ENCODE measurements at places on chromosomes 7 and 10.

GRCh38 chr10:5904227-5904626 lies 14.2 kb downstream of the FBH1 start:
- DNase-seq = no peak

GRCh38 chr7:87850836-87851593 lies 25.1 kb downstream of the SLC25A40 start:
- no peak for DNase-seq

- DNase-seq = no peak
Measured at GRCh38 chr7:32228601-32229000, 158.4 kb upstream of the PDE1C start.

- DNase-seq = no peak
Measured at GRCh38 chr7:66617295-66617694, 11.4 kb upstream of the KCTD7 start.

DNA sequence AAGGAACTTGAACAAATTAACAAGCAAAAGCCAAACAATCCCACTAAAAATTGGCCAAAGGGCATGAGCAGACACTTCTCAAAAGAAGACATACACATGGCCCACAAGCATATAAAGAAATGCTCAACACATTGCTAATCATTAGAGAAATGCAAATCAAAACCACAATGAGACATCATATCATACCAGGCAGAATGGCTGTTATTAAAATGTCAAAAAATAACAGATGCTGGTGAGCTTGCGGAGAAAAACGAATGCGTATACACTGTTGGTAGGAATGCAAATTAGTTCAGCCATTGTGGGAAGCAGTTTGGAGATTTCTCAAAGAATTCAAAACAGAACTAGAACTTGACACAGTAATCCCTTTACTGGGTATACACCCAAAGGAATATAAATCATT lies 311.7 kb upstream of the HPS1 start:
- no peak for DNase-seq

DNA sequence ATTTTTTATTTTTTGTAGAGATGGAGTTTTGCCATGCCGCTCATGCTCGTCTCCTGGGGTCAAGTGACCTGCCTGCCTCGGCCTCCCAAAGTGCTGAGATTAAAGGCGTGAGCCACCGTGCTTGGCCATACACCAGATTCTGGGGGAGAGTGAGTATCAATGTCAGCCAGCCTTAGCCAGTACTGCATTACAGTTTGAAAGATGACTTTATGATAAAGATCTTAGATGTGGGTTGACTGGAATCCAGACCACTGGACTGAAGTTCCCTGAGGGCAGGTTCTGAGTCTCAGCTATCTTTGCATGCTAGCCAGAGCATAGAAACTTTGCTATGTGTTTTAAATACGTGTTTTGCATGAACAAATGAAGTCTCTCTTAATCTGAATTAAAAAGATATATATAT lies 117.2 kb upstream of the EFCAB10 start:
- no peak for DNase-seq

DNA sequence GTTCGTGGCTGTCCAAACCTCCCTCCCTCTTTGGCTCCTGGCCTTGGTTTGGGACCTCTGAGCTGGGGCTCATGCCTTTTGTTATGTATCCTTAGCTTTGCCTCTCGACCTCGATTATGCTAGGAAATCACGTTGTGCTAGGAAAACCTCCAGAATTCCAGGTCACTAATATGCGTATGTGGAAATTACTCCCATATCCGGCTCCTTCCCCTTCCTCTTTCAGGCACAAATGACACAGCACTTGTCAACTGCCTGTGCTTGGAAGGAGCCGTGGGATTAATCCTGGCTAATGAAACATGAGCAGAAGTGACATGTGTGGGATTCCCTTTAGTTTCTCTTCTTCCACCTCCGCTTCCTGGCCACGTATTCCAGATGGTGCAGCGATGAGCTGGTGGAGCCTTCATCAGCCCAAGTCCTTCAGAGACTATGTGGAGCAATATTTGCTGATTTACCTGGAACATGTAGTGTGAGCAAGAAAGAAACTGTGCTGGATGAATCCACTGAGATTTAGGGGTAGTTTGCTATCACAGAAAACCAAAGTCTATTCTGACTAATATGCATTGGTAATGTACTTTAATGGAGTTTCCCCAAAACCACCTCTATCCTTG lies 149.2 kb downstream of the REEP3 start:
- DNase-seq = no peak

GRCh38 chr10:60299961-60300883 lies 89.5 kb downstream of the ANK3 start:
- no peak for DNase-seq

GRCh38 chr7:16685535-16685934 lies 39.6 kb downstream of the BZW2 start:
- no peak for DNase-seq

GRCh38 chr7:45026984-45027773 lies 27.2 kb downstream of the CCM2 start:
- no peak for DNase-seq

- DNase-seq = no peak
Measured at GRCh38 chr10:133275684-133276092, 980 bp downstream of the ADAM8 start.

DNA sequence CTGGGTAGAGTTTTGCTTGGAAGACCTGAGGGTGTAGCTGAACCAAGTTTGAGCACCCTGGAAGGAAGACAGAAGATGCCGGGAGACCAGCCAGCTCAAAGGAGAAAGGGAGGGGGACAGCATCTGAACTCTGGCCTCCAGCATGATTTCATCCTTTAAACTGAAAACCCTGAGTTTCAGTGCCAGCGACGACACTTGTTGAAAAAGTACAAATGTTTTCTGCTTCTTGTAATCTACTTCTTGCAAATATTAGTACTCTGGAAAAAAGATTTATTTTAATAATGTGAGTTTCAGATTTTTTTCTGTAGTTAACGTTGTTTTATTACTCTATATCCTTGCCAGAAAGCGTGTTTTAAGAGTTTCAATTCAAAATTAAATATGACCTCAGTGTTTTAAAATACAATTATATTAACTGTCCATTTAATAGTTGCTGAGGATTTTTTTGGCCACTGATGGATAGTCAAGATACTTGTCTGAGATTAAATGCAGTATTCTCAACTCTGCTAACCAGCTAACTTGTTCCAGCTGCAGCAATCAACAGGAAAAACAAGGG lies 227.7 kb downstream of the MGMT start:
- peak; percentile 27 for DNase-seq

DNA sequence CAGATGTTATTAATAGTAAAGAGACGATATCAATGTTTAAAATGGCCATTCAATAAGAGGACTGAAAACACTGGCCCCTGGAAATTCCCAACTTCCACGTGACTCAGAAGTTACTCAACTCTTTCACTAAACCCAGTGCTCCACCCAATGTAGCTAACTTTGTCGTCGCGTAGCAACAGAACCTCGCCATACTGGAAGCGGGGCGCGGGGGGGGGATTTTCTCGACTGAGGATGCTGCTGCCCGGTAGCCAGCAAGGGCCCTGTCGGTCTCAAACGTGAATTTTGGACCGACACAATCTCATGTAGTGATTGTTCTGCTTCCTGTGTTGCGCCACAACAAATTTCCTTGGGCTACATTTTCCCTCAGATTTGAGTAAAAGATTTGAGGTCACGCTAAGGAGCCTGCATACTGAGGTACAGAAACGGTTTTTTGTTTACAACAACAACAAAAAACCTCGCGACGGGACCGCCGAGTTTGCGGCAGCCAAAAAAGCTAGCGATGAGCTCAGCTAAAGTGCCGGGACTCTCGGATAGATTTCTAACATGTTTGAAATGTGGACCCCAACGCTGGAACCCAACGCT lies 977 bp upstream of the SFR1 start:
- DNase-seq = peak; percentile 94

DNA sequence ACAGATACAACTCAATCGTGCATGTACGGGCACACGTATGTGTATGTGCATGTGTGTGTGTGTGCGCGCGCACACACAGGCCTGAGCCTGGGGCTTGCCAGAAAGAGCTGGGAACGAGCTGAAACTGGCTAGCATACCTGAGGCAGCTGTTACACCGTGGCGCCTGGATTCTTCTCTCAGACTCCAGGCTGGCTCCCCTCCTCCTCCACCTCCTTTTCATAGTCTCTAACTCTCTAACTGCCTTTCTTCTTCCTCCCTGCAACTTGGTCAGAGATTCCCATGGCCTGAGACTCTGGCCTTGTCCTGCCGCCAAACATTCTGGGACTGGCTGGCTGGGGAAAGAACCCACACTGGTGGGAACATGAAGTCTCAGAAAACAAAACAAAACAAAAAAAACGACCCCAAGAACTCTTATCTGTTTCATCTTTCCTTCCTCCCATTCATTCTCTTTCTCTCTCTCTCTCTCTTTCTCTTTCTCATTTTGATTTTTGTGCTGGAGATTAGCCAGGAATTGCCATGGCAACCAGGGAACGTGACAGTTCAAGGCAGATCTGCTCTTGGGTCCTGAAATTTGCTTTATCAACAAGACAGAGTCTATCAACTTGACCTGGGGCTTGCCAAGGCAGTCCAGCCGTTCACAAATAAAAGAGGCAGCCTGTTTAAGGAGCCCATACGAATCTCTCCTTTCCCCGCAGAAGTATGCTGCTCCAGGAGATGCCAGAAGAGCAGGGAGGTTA lies 76.8 kb upstream of the SEM1 start:
- DNase-seq = peak; percentile 19

DNA sequence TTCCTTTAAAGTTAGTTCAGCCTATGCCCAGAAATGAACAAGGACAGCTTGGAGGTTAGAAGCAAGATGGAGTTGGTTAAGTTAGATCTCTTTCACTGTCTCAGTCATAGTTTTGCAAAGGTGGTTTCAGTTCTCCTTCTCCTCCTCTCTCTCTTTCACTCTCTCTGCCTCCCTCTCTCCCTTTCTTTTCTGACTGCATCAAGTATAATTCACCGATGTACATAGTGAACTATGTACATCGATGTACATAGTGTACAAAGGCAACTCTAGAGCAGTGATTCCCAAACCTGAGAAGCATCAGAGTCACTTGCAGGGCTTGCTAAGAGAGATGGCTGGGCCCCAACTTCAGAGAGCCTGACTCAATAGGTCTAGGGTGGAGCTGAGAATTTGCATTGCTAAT lies 1259.7 kb downstream of the TYW1 start:
- DNase-seq = no peak

Measured in breast epithelium (tissue), 4 donors.